ENCODE measurements at places on chromosomes 7 and 10.

DNA sequence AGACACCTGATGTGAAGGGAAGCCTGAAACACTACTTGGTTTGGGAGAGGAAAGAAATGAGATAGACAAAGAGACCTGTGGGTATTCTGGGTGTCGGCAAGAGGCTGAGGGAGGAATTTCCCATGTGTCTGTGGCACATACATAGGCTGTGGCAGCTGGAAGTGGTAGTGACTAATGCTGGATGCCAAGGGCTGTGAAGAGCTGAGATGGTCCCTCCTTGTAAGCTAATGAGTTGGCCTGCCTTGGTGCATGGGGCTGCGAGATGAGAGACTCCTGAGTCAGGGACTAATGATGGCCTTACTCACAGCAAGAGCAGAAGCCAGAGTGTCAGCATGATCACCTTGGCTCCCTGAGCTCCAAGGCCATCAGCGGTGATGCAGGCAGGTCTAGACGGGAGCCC, 119.0 kb upstream of the EEPD1 start:
- H3K4me3 ChIP-seq: no peak overlapping the region
- no peaks in the 10 kb centered on the region for H3K36me3 ChIP-seq
- peaks cover 3% of the 10 kb centered on the region for H3K27me3 ChIP-seq
- H3K27ac ChIP-seq: no peak overlapping the region
- DNase-seq: no peak

DNA sequence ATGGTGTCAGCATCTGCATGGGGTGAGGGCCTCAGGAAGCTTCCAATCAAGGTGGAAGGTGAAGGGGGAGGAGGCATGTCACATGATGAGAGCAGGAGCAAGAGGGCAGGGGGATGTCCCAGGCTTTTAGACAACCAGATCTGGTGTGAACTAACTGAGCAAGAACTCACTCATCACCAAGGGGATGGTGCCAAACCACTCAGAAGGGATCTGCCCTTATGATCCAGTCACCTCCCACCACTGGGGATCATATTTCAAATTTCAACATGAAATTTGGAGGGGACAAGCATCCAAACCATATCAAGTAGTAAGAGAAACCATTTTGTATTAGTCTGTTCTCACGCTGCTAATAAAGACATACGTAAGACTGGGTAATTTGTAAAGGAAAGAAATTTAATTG, 33.6 kb downstream of the THNSL1 start:
- no peaks in the 10 kb centered on the region for H3K36me3 ChIP-seq
- DNase-seq: no peak
- no peaks in the 10 kb centered on the region for H3K4me1 ChIP-seq
- H3K27ac ChIP-seq: no peak overlapping the region

DNA sequence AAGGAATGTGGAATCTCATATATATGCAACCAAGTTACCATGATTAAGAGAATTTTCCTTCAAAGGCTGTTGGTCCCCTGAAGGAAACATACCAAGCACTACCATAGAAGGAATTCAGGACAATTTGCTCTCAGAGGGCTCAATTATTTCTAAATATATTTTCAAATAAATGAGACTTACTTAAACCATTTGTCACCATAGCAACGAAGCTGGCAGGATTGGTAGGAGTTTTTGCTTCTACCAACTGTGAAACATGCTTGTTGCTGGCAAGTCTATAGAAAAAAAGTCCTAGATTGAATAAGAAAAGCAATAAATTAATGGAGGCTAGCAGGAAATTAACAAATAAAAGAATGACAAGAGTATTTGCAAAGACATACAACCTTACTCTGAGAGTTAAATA, 156.9 kb upstream of the NPSR1 start:
- DNase-seq: no peak
- no peaks in the 10 kb centered on the region for H3K4me1 ChIP-seq
- H3K4me3 ChIP-seq: no peak overlapping the region
- H3K36me3 ChIP-seq: no peaks in the 10 kb centered on the region

DNA sequence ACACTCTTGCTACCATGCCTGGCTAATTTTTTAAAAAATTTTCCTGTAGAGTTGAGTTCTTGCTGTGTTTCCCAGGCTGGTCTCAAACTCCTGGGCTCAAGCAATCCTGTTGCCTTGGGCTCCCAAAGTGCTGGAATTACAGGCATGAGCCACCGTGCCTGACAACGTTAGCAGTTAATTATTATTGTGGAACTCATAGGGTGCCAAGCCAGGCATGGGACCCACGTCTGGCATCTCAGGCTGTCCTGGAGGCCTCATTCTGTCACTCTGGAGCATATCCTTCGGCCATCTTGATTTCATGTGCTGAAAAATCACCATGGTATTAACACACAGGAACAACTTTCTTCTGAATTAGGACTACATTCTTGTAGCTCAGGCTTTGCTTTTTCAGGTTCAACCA, 21.5 kb downstream of the STOX1 start:
- no peak overlapping the region for H3K4me3 ChIP-seq
- no peak overlapping the region for H3K27ac ChIP-seq
- DNase-seq: no peak
- H3K36me3 ChIP-seq: no peaks in the 10 kb centered on the region
- H3K4me1 ChIP-seq: no peaks in the 10 kb centered on the region

DNA sequence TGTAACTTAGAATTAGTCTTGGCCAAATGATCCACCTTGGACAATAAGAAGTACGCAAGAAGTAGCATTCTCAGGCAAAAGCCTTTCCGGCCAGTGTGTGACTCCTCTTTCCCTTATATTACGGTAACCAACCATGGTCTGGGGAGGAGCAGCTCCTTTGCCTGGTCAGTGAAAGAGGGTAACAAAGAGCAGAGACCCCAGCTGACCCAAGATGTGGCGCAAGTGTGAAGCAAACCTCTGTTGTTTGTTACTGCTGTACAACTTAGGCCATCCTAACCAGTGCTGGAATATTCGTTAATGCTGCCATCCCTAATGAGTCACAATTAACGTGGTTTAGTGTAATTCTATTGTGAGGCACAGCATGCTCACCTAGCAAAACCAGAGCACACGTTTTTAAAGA, 44.0 kb downstream of the HIPK2 start:
- H3K27ac ChIP-seq: peak overlapping the region; percentile 74
- no peak for DNase-seq
- no peaks in the 10 kb centered on the region for H3K27me3 ChIP-seq
- H3K4me1 ChIP-seq: peaks cover 9% of the 10 kb centered on the region

GRCh38 chr10:33863352-33863751, 528.9 kb upstream of the NRP1 start:
- no peaks in the 10 kb centered on the region for H3K4me1 ChIP-seq
- H3K27me3 ChIP-seq: no peaks in the 10 kb centered on the region
- no peak overlapping the region for H3K27ac ChIP-seq
- H3K4me3 ChIP-seq: no peak overlapping the region
- no peak for DNase-seq
- no peaks in the 10 kb centered on the region for H3K36me3 ChIP-seq

All from breast epithelium (tissue), 4 donors.